NCI-H226 (cell line): ENCODE measurements at places on chromosomes 11 and 22.

DNA sequence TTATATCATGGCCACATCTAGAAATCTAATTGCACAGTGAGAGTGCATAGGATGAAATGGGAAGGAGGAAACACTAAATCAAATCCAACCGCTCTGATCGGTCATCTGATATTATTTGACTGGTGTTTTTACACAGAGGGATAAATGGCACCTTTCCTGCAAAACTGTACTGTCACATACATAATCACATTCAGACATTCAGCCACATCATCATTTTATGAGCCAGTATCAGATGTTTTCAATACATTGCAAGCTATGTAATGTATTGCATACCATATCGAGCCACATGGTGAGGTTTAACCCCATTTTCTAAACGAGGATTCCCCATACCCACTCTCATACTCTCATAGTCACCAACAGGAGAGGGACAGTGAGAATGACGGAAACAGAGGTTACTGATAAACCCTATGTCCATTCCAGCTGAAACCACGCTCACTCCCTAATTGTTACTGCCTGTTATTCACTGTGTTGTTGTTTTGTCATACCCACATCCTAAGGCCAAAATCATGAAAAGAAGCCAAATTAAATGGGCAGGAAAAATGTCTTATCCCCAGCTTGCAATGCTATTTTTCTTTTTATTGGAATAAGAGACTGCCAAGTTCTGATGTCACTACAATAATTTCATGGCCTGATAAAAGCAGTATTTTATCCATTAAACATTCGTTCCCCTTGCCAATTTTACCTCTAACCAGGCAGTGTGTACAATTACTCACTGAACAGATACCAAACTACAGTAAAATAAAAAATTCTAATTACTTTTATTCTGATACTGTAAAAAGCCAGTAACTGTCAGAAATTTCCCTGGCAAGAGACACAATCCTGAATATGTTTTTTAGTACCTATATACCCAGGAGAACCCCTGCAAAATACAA lies 9.0 kb downstream of the CDON start:
- DNase-seq: no peak

DNA sequence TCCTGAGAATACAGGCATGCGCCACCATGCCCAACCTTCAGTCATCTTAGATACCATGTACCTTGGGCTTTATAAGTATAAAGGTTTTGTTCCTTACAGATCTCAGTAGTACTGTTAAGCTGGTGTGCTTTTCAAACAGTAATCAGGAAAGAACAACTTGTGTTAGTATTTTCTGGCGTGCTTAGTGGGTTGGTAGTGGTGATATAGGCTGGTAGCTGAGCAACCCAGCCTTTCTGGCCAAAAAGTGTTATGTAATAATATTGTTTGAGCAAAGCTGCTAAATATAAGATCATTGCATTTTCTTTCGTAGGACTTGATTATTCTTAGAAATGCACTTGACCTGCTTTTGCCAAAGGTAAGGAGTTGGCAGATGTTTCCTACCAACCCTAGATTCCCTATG lies 6.5 kb downstream of the ADSL start:
- no peak for DNase-seq

GRCh38 chr11:9461063-9461759 lies 399 bp downstream of the ZNF143 start:
- DNase-seq: peak; percentile 86

- no peak for DNase-seq
Measured at GRCh38 chr22:37639771-37640590, 512 bp downstream of the SH3BP1 start.

DNA sequence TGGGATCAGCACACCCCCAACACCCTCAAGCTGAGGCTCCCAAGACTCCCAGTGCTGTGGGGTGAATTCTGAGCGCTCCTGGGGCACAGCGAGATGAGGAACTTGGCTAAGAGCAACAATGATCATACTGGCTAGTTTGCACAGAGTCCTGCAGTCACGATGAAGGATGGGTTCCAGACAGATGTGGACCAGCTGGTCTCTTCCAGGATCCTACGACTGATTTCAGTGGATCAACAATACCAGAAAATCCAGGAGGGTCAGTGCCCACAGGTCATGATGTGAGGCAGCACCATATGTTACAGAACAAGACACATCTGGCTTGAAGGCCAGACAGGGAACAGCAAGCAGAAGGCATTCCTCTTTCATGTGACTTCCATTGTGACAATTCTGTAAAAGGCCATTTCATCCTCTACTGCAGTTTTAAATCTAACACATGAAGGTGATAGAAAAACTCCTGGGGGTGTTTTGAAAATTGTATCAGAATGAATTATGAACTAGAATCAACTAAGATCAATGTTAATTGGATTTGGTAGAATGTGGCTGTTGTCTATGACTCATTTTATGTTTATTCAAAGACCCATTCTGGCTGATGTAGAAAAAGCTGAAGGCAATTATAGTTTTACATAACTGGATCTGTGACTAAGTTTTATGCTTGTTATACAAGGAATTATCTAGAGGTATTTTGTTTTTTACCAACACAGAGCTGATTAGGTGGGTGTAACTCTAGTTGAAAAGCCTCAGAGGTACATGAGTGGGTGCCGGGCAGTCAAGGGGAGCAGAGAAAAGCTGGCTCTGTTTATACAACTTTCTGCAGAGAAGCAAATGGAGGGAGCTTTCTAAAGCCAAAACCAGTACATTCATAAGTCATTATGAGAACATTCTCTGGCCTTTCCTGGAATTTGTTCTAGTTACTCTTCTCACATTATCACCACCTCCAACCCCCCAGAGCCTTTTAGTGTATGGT lies 29.1 kb downstream of the OR52K1 start:
- DNase-seq: no peak

DNA sequence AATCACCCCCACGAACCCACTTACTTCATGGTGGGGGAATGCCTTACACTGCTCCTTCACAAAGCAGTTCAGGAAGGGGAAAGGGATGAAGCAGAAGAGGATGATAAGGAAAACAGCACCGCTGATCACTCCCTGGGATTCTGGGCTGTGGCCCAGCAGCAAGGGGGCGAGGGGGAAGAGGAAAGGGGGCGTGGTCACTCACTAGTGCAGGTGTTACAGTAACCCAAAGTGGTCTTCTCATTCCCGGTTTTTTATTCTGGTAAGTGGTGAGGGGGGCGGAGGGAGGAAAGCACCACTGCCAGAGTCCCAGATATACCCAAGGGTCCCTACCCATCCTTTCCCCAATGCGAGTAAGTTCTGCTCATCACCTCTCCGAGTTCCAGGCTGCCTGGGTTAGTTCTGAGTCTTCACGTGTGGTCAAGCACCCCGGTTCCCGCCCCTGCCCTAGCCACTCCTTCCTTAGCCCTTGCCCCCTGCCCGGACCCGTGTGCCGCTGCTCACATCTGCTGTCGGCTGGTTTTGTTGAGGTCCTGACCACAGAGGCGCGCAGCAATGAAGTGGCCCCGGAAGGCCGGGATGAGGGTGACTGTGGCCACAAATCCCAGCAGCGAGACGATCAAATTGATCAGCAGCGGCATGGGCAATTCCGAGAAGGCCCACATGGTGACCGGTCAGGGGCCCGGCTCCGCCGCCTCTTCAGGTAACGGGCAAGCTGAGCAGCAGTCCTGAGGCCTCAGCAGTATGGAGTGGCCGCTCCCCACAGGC lies 477 bp downstream of the DPAGT1 start:
- no peak for DNase-seq

- DNase-seq: no peak
Measured at GRCh38 chr11:106681435-106681834, 336.8 kb downstream of the GUCY1A2 start.

GRCh38 chr22:49930596-49931412 lies 12.4 kb downstream of the CRELD2 start:
- DNase-seq: no peak
